ENCODE measurements at places on chromosomes 12 and 14. TPM values are rescaled to one million over a fixed set of nuclear protein-coding genes. Genes with fewer than 3 reads are reported as not detected.

Gene BICDL1
- not detected for total RNA-seq

Gene ST8SIA1
- total RNA-seq: not detected

Gene HCAR3
- not detected for total RNA-seq

Gene IFNG
- total RNA-seq: not detected

Gene GARIN6
- total RNA-seq: not detected

Gene KRT75
- not detected for total RNA-seq

Gene YARS2
- total RNA-seq: 42.7 TPM

Gene LRTM2
- not detected for total RNA-seq

Gene TAS2R8
- total RNA-seq: not detected

Gene AQP5
- total RNA-seq: not detected

Gene CLEC4D
- total RNA-seq: not detected

Gene CCDC175
- not detected for total RNA-seq

Gene ZFYVE1
- 15.8 TPM for total RNA-seq

Gene TBK1
- total RNA-seq: 19.8 TPM

Gene RAPGEF3
- 4.3 TPM for total RNA-seq

Gene GRIP1
- total RNA-seq: not detected

Gene OR10P1
- total RNA-seq: not detected

Gene TRAF3
- 14.5 TPM for total RNA-seq

Gene POLE2
- 19.9 TPM for total RNA-seq

Gene LALBA
- total RNA-seq: not detected

Gene INHBC
- total RNA-seq: not detected

Gene KTN1
- total RNA-seq: 90.9 TPM

Gene PXMP2
- total RNA-seq: 40.1 TPM

Gene IAPP
- not detected for total RNA-seq

Gene ATL1
- total RNA-seq: 8.7 TPM

Gene AHNAK2
- 26.1 TPM for total RNA-seq

Gene DENND5B
- total RNA-seq: 2.0 TPM

Gene TMX1
- 70.0 TPM for total RNA-seq

Gene PROX2
- not detected for total RNA-seq

Gene KRT8
- total RNA-seq: 551 TPM

Gene BHLHE41
- total RNA-seq: 2.6 TPM

Gene ASCL1
- not detected for total RNA-seq

Gene KLHL33
- total RNA-seq: 0.35 TPM

Gene IFI27L1
- 37.2 TPM for total RNA-seq

Gene TMEM119
- total RNA-seq: 7.2 TPM

Gene PIANP
- total RNA-seq: not detected

Gene SBNO1
- 19.7 TPM for total RNA-seq

Gene FAIM2
- 0.29 TPM for total RNA-seq

Gene LRRC10
- not detected for total RNA-seq

Gene TGM1
- 0.35 TPM for total RNA-seq

Gene NID2
- 137 TPM for total RNA-seq

Gene BCL11B
- total RNA-seq: under 0.01 TPM

Gene ABCB9
- total RNA-seq: 8.6 TPM

Gene MEG3
- 53.3 TPM for total RNA-seq

Gene GPR84
- total RNA-seq: not detected

Gene PGF
- total RNA-seq: 1.6 TPM

Data from myometrial cell (primary cell).